ENCODE measurements at places on chromosomes 3 and 15.

- peak; percentile 6 for DNase-seq
Measured at GRCh38 chr3:119891944-119892721, 110.2 kb downstream of the NR1I2 start.

DNA sequence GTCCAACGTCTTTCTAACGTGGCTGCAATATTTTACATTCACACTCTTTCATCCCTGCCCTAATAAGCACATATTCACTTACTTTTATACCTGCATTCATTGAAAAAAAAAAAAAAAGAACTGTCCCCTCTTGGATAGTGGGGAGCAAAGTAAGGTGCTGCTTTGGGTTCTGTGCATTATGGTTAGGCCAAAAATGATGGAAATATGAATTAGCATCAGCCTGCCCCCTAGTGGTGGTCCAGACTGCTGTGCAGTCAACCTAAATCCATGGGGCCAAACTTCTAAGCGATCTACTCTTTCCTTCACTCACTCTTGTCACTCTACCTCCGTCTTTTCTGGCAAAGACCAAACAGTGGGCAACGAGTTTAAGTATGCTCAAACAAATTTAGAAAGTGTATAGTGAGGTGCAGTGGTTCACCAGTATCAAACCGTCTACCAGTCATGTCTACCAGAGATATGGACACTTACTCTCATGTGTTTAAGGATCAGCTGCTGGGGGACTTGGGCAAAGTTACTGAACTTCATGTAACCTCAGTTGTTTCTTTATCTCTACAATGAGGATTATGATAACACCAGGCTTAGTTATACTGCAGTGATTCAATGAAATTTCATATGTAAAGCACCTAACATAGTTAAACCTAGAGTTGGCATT lies 61.5 kb upstream of the GRM7 start:
- DNase-seq = no peak

DNA sequence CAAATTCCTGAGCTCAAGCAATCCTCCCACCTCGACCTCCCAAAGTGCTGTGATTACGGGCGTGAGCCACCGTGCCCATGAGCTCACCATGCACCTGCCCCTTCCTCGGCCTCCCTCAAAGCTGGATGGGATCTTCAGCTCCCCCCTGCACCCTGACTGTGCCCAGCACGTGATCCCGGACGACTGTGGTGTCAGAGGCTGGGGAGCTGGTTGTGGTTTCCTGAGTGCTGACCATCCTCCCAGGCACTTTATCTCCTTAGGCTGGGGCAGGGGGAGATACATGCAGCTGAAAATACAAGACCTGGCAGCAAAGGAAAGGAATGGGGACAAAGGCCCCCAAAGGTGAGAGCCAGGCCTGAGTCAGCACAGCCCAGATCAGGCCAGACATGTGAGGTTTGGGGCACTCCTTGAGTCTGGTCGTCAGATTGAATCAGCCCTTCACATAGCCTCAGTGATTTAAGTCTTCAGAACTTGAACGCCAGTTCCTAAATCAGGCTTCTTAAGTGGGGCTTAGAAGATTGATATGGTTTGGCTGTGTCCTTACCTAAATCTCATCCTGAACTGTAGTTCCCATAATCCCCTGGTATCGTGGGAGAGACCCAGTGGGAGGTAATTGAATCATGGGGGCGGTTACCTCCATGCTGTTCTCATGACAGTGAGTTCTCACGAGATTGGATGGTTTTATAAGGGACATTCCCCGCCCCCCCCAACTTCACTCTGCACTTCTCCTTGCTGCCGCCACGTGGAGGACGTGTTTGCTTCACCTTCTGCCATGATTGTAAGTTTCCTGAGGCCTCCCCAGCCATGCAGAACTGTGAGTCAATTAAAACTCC lies 35.8 kb downstream of the PRKCD start:
- no peak for DNase-seq

DNA sequence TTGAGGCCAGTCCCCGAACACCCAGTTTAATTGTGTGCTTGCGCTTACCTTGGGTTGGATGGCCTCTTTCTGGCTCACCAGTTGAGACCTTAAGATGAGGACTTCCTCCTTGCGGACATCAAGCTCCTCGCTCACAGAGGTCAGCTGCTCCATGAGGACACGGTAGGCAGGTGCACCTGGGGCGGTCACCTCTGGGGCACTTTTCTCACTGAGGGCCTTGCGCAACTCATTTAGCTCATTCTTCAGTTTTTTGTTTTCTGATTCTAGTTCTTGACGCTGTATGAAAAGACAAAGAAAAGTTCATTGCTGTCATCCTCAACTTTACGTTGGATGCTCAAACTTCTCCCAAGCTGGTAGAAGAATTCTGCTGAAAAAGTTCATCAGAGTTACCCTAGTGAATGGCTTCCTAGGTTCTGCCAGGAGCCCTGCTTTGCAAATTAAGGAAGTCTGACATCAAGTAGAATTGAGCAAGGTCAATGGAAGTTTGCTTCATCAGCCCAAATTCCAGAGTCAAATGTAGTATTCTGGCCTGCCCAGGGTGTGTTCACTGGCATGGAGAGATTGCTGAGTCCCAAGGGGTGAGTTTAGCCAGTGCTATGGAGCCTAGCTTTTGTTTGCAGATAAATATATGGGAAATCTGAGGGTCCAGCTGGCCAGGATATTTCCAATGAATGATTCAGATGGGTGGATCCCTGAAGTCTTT lies 55.8 kb upstream of the MYO5C start:
- DNase-seq = no peak

DNA sequence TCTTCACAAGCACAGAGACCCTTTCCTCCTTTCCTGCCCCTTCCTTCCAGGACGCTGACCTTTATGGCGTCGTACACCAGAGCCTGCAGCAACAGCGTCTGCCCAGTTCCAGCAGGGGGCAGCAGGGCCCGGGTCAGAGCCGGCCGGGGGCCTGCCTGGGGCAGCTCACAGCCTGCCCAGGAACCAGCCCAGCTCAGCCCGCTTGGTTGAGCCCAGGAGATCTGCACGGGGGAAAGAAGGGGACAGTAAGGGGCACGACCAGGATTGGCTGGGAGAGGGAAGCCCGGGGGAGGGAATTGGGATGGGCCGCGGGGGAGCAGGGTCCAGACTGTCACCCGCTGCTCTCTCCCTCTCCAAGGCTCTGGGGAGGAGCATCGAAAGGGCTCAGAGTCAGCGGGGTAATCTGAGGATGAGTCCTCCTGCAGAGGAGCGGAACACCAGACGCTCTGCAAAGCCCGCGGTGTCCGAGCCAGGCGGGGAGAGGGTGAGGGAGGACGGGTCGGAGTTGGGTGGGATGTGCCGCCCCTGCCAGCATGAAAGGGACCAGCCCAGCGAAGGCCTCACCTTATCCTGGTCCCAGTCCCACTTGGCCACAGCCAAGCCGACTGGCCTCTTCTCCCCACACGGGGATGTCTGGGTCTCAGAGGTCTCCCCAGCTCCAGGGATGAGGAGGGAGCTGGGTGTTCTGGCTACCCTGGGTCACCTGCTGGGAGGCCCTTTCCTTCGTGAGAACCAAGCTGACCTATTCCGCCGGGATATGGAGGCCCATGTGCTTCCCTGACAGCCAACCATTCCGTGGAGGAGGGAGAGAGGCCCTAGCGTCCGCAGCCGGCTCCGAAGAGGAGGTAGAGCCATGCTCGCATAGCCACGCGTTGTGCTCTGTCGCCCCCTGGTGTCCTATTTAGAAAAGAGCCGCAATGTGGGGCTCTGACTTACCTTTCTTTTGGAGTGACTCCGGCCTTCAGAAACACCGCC lies 7.4 kb upstream of the IGDCC3 start:
- peak; percentile 71 for DNase-seq

DNA sequence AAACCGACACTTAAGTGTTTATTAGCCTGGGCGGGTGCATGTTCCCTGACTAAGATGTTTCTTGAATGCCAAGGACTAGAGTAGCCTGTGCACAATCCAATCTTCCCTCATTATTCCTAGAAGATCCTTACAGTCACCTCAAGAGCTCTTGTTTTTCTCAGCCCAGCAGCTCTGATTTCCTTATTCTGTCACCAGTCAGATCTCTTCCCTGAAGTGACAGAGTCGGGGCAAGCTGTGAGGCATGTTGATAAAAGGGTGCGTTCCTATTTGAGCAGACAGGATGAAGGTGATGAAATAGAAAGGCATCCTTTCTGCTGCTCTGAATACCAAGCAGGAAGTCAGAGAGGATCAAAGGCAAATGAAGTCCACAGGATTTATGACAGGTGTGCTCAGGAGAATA lies 125.6 kb upstream of the MCTP2 start:
- DNase-seq = no peak

- no peak for DNase-seq
Measured at GRCh38 chr15:60835020-60835419, 356.1 kb upstream of the ICE2 start.

GRCh38 chr3:152550284-152550683 lies 281.6 kb downstream of the MBNL1 start:
- no peak for DNase-seq

- no peak for DNase-seq
Measured at GRCh38 chr3:16349986-16350596, 85.1 kb downstream of the OXNAD1 start.

DNA sequence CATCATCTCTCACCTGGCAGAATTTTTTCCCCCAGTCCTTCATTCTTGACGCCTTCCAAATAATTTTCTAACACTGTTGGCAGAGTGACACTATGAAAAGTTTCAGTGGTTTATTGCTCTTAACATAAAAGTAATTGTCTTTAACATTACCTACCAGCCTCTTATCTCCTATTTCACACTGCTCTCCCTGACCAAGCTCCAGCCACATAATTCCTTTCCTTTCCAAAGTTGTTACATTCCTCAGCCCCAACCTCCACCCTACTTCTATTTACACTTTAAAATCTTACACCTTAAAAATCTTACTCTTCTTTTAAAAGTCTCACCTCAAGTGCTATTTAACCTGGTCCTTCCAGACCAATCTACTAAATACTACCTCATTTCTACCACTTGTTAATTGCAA lies 2.8 kb downstream of the DPPA4 start:
- DNase-seq = no peak

- DNase-seq = no peak
Measured at GRCh38 chr3:14368885-14369284, 33.5 kb upstream of the SLC6A6 start.
